ENCODE measurements at places on chromosomes 5 and 9.

DNA sequence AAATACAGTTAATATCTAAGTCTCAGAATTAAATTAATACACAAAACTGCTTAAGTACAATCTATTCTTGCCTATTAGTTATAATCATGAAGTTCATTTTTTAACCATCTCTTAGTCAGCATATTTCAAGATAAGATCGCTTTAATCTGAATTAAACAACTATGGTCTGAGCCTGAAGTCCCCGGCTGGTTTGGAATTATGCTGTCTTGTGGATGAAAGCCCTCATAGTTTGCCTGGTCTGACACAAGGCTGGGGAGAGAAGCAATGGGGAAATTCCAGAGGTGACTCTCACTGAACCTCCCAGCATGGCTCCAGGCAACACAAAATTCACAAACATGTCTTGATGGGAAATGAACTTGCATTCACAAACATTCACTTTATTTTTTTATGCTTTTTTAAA lies 28.0 kb upstream of the GRAMD2B start:
- DNase-seq = no peak

DNA sequence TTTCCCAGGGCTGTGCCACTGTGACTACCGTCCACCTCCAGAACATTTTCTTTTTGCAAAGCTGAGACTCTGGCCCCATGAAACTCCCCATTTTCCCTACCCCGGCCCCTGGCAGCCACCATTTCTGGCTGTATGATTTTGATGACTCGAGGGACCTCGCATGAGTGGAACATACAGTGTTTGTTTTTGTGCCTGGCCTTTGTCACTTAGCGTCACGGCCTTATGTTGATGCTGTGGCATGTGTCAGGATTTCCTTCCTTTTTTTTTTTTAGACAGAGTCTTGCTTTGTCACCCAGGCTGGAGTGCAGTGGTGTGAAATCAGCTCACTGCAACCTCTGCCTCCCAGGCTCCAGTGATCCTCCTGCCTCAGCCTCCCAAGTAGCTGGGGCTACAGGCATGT lies 42.7 kb downstream of the ASS1 start:
- no peak for DNase-seq

GRCh38 chr5:33788922-33789566 lies 102.7 kb downstream of the ADAMTS12 start:
- peak; percentile 91 for DNase-seq

DNA sequence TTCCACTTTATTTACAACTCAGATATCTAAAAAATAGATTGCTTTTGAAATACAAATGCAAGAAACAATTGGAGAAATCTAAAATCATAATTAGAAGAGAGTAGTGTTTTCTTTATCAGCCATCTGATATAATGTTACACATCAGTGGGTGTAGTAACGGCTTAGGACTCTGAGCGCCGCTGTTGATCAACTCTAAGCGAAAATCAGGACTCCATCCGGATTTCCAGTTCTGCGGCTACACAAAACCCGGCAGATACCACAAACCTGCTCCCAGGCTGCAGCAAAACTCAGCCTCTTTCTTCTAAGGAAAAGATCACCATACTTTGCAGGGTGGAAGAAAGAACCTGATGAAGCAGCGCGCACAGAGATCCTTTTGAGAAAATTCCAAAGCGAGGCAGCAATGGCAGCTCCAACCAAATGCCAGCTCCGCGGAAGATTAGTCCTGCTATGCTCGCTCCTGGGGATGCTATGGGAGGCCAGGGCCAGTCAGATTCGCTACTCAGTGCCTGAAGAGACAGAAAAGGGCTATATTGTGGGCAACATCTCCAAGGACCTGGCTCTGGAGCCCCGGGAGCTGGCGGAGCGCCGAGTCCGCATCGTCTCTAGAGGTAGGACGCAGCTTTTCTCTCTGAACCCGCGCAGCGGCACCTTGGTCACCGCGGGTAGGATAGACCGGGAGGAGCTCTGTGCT lies at the start of gene PCDHGA9:
Gene PCDHGA9 (plus strand): TSS at position 226 of the 691 bp plus-strand sequence. CDS start 175 bp downstream, at position 401.
- DNase-seq = no peak

- DNase-seq = no peak
Observed at GRCh38 chr5:116084287-116084691, 536 bp upstream of the COMMD10 start.

DNA sequence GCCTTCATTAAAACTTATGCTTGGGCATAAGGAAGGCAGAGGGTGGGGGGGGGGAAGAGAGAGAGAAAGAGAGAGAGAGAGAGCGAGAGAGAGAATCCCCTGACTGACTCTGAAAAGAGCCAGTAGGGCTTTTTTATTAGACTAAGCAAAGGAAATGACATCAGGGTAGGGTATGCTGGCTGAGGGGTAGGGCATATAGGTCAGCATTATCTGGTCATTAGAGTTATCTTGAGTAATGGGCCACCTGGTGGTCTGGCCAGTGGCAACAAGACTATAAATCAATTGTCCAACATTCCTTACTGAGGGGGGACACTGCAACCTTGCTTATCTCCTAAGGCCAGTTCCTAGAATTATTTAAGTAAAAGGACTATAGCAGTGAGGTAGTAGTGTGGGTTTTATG lies 67.2 kb downstream of the TSSK1B start:
- DNase-seq = no peak

DNA sequence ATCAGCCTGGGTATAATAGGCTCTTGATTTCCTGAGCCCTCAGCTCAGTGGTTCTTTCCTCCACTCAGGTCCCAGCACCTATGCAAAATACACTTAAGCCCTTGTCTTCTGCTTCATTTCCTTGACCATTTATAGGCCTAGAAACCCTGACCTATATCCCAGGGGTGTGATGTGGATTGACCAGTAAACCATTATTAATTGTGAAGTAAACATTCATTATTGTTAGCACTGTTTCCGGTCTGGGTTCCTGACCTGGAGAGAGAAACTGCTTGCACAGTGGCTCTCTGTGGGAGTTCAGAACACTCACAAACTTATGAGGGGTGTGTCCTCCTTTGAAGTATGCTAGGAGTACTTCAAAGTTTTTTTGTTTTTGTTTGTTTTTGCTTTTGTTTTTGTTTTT lies 19.6 kb upstream of the TOMM5 start:
- no peak for DNase-seq

DNA sequence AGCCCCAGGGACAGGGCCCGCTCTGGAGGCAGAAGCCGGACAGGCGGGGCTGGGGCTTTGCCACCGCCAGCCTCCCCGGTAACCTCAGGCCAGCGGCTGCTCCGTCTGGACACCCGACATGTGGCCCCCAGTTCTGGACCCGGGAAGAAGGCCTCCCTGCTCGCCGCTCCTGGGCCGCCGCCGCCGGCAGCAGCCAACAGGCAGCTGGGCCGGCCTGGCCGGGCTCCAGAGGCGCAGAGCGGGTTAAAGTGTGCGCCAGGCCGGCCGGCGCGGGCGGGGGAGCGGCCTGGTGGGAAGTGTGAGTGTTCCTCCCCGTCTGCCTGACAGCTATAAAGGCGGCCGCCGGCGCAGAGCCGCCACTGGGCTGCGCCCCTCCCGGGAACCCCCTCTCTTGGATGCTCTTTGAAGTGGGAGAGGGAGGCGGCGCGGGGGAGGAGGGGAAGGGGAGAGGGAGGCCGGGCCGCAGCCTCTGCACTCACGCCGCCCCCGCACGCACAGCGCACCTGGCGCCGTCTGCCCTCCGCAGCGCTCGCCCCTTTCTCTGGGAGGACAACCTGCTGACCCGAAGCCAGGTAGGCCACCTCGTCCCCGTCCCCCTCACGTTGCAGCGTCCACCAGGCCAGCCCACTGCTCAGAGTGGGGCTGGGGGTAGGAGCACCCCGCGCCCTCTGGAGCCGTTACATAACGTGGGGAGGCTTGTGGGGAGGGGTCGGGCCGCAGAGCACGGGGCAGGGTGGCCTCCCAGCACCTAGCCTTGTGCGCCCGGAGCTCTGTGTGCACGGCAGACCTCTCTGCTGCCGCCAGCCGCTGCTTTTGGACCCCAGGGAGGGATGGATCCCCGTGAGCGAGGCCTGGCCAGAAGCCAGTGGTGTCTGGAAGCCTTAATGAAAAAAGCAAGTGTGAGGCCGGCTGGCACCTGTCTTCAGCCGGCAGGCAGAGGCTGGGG lies at the start of gene ADAMTSL2:
Gene ADAMTSL2 (plus strand): TSS at position 359 of the 946 bp plus-strand sequence. CDS start 2,009 bp downstream, outside the sequence.
- DNase-seq = no peak

DNA sequence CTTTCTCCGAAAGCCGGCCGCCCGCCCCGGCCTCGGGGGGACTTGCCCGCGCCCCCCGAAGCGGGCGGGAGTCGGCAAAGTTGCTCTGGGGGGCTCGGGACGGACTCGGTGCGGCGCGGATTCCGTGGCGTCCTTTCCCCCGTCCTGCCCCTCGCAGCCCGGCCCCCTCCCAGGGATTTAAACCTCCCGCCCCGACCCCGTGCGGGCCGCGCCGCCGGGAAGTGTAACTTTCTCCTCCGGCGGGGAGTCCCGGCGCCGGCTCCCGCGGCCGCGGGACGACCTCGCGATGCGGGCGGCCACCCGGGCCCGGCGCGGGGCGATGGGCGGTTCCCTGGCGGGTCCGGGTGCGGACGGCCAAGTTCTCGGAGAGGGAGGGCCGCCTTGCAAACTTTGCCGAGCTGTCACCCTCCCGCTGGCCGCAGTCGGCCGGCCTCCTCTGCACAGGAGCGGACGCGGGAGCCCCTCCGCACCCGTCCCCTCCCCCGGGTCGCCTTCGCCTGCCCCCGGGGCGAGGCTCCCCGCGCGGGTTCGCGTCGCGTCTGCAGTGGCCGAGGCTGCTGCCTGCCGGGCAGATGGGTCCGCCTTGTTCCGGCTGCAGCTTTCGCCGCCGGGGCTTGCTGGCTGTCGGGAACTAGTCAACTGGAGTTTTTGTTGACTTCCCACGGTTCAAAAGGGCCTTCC lies 732 bp downstream of the PBX3 start:
- no peak for DNase-seq

GRCh38 chr9:97873882-97874281 lies 20.9 kb downstream of the FOXE1 start:
- DNase-seq = no peak

DNA sequence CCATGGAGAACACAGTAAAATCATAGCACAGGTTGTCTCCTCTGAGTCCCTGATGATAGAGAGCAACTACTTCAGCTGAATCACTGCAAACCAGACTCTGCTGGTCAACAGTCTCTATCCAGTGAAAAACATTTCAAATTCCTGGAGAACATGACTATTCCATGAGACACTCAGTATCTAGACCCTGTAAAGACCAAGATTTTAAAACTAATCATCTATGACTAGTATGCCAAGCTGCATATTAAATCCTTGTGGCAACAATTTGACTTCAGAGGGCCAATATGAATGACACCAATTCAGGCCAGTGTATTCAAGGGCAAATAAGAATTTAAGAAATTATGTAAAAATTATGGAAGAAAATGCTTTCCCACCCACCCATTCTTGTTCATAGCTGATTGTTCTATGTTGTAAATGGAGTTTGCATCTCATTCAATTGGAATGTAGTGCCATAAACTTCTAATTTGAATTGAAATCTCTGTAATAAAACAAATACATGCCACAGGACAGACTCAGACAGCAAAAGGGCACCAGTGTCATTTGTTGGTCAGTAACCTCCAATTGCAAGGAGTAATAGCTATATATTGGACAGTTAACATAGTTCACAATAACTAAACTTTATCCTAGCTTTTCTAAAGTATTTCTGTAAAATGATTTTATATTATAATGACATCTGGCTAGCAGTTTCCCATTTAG lies 80.1 kb upstream of the LPAR1 start:
- peak; percentile 82 for DNase-seq

- no peak for DNase-seq
Observed at GRCh38 chr5:126984632-126985031, 45.7 kb downstream of the MARCHF3 start.

- DNase-seq = no peak
Observed at GRCh38 chr5:5183933-5184332, 43.8 kb downstream of the ADAMTS16 start.

- DNase-seq = no peak
Observed at GRCh38 chr5:176350416-176350815, 11.1 kb downstream of the KIAA1191 start.

GRCh38 chr9:131233995-131234394 lies 42.3 kb downstream of the FAM78A start:
- DNase-seq = no peak

DNA sequence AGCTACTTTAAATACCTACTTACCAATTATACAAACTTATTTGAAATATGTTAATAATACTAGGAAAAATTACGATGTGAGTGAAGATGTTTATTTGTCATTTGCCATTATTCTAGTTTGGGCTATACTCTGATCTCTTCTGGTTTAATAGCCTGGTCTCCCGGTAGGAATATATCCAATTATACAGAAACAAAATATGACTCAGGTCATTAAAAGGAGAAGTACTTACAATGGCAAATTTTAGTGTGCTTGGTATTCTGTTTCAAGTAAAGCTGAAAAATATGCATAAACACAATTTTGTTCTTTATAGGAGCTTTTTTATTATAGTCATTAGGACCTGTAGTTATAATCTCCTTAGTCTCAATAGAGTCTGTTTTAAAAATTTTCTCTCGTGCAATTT lies 176.8 kb downstream of the SLCO4C1 start:
- DNase-seq = no peak

DNA sequence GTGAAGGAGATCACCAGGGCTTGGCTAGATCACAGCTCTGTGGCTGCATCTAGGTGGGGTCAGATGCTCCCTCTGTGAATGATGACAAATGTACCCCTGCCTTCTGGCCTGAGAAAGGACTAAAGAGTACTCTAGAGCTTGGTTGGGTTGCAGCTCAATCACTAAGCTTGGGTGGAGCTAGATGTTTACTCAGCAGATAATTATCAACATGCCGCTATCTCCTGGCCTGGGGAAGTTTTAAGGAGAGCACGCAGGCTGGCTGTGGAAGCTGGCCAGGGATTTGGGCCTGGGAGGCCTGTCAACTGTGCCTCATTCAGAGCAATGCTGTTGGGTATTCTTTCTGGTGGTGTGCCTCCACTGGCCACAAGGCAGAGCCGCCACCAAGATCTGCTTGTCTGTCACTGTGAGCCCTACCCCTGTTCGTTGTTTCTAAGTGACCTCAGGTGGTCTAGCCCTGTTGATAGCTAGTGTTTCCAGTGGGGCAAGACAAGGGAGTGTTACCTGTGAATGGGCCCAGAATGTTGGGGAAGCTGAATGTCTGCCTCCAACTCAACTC lies 181.7 kb downstream of the ADGRV1 start:
- no peak for DNase-seq

DNA sequence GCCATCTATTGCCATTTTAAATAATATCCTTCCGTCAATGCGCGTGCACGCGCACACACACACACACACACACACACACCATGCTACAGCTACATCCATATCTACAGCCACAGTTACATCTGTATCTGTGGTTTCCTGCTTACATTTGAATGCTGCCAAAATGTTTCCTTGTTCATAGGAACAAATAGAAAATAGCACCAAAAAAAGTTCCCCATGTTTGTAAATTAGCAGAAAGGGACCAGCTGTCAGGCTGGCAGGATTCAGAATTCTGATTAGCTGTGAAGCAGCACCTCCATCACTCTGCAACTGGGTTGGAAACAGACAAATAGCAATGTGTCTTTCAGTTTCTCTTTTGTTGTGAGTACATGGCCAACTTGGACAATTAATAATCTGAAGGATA lies 601.5 kb downstream of the IRX1 start:
- DNase-seq = no peak

DNA sequence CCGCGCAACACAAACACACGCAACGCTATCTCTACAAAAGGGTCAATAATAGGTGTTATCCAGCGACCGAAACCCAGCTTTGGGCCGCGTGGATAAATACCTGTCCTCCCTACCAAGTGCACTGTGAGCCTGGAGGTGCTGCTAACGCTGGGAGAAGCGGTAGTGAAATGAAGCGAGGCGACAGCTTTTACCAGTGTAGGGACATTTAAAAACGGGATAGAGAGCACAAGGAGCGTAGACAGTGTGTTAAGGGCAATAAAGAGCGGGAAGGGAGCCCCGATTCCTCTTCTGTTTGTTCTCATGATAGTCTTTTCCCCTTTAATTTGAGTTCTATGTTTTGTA lies 421 bp upstream of the DEPDC1B start:
- DNase-seq = no peak

- DNase-seq = no peak
Observed at GRCh38 chr9:109918339-109919163, 138.6 kb downstream of the PALM2AKAP2 start.

All from AG09309 (cell line).